ENCODE measurements at places on chromosomes 1 and 21.

DNA sequence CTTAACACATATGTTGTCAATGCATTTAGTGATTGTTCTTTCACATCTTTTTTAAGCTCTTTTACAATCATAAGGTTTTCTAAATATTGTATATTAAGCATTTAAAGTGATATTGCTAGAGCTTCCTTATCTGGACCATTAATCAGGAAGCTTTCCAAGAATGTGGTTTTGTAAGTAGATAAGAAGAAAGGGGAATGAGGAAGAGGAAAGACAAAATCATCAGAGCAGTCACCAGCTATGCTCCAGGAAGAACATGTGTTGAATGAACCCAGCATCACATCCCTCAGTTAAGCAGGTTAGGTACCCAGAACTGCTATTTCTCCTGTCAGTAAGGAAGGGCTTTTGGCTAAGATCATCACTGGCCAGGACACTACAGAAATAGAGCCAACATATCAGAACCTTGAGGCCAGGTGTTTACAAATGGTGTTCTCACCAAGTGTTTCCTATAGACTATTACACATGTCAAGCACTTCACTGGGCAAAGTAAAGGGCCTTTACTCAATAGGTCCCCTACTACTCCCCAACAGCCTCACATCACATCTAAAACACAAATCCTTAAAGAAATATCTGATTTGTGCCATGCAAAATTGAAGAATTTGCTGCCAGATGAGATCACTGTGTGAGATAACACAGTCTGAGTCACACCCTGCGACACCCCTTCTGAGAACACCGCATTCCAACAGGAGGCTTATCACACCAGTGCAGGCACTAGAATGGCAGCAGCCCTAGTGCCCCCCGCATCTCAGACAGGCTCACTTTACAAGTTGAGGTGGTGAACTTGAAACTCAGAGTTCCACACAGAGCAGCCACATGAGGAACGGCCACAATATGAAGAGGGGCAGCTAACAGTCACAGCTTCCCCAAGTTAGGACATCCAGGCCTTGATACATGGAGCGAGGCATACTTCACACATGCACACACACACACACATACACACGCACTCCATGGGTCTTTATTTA is 1.8 kb upstream of the SPRR2A start:
- ATAC-seq = no peak

DNA sequence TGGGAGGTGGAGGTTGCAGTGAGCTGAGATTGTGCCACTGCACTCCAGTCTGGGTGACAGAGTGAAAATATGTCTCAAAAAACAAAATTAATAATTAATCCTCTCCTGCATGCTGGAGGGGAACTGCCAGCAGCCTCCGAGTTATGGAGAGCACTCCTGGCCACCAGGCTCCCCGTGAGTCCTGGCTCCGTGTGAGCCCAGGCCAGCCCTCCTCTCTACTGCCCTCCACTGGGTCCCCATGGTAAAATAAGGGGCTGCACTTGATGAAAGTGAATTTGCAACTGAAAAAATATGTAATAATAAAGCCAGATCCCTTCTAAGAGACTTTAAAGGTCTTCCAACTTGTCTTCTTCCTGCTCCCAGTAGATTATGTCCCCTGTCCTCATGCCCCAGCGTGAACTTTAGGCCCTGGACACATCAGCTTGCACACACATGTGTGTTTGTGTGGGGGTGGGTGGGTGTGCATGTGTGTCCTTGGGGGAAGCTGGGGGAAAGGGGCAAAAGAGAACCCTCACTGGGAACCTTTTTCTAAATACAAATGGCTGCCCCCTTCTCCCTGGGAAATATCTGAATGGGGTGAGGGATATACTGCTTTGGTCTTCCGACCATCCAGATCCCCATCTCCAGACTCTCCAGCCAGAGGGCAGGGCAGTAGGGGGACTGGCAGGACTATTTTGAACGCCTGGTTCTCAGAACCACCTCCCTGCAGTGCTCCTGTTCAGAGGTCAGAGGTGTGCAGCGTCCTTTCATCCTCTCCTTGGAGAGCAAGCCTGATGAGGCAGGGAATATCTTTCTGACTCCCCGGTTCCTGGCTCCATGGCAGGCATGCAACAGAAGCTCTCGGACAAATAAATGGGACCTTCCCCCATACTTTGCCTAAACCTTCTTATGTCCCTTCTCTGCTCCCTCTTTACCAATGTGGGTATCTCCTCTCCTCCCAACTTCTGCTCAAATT is 26.2 kb downstream of the NEK2 start:
- no peak for ATAC-seq

GRCh38 chr21:14491269-14491681 is 54.8 kb downstream of the SAMSN1 start:
- no peak for ATAC-seq

GRCh38 chr1:93111561-93111960 is 32.5 kb downstream of the MTF2 start:
- no peak for ATAC-seq

DNA sequence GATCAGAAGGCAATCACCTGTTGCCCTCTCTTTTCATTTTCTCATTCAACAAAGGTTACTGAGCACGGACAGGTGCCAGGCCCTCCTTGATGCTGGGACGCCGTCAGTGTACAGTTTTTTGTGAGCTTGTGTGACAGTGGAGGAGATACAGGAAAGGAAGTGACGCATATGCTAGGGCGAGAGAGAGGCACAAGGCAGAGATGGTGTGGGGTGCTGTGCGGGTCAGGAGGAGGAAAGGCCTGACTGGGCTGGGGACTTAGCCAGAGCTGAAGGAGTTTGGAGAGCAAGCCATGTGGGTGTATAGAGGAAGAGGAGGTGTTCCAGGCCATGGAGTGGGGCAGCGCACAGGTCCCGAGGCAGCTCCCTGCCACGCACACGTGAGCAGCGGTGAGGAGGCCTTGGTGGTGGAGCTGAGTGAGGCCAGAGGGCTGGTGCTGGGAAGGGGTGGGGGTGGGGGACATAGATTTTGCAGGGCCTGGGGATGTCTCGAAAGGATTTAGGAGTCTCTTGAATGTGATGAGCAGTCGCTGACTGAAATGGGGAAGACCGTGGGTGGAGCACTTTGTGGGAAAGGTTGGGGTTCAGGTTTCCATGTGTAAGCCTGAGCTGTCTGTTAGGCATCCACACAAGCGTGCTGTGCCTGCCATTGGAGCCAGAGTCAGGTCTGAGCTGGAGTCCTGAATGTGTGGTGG is 46.0 kb downstream of the TRAPPC10 start:
- ATAC-seq = peak; percentile 26

DNA sequence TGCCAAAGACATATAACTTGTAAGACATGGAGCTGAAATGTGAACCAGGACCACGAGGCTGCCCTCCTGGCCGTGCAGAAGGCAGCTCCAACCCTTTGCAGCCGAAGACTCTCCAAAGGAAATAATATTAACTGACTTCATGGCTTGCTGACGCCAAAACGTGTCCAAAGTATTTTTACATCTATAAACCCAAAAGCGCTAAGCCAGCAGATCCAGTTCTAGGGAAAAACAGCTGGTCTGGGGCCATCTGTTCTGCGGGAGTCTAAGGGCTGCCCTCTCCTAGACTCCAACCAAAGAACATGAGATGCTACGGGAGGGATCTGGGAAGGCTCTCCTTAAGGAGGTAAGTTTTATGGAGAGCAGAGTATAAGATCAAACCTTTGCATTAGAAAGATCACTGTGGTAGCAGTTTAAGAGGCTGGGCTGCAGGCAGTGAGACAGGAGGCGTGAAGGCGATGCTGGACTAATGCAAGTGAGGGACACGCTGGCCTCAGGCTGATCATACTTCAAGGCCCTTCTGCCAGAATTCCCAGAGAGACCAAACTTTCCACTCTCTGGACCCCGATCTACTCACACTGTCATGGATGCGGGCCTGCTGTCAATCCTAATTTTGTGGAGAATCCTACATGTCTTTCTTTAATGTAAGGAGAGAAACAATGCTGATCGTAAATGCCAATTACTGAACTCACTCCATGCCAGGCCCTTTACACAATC is 1.2 kb downstream of the TMEM53 start:
- ATAC-seq = no peak

- ATAC-seq = no peak
Measured at GRCh38 chr1:1788136-1788535, 9.9 kb upstream of the NADK start.
